ENCODE measurements at places on chromosomes 3 and 15.

DNA sequence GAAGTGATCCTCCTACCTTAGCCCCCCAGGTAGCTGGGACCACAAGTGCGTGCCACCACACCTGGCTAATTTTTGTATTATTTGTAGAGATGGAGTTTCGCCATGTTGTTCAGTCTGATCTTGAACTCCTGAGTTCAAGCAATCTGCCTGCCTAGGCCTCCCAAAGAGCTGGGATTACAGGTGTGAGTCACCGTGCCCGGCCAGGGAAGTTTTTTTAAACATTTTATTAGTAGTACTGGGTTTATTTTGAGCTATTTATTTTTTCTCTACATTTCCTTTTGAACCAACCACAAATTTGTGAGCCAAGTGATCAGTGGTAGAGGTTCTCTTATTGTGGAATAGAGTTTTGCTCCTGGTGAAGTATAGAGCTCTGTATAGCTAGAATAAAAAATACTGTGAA, 33.7 kb downstream of the ARMC8 start:
- no peak for DNase-seq

DNA sequence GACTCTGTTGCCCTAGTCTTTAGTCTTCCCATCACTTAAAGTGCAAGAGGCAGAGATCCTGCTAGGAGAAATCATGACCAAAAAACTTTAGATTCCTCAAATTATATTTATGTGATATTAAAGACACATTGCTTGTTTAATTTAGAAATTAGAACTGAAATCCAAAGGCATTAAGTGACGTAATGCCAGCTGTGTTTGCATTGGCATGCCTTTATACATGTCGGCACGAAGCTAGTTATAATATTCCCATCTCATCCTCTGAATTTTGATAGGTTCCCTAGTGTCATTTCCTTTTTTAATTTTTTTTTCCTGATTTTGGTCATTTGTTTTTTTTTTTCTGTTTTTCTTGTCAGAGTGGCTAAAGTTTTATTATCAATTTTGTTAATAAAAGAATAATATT, 203.5 kb upstream of the ZBTB20 start:
- no peak for DNase-seq

GRCh38 chr15:50247819-50248655, 17.5 kb downstream of the HDC start:
- DNase-seq, result peak; percentile 65

DNA sequence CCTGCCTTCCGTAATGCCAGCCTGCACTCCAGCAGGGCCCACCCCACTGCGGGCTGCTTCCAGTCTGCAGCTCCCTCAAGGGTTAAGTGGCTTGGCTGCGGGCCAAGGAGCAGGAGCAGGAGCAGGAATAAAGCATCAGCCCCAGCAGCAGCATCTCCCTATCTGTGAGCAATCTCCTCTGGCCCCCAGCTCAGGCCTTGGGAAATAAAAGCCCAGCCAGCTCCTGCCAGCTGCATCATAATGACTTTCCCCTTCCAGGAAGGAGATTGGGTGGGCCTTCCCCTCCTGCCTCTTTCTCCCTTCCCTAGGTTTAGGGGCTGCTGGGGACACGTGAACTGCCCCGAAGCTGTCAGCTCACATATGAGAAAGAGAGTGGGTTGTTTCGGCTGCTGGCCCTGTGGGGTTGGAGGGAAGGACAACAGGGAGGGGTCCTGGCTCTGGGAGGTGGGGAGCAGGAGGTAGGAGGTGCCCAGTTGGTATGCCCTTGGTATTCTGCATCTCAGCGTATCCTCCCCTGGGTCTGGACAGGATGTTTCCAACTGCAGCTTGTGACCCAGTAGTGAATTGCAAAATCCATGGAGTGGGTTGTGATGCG, 34.6 kb upstream of the FGD5 start:
- no peak for DNase-seq

GRCh38 chr3:178289544-178290160, 246.6 kb upstream of the KCNMB2 start:
- peak; percentile 36 for DNase-seq

DNA sequence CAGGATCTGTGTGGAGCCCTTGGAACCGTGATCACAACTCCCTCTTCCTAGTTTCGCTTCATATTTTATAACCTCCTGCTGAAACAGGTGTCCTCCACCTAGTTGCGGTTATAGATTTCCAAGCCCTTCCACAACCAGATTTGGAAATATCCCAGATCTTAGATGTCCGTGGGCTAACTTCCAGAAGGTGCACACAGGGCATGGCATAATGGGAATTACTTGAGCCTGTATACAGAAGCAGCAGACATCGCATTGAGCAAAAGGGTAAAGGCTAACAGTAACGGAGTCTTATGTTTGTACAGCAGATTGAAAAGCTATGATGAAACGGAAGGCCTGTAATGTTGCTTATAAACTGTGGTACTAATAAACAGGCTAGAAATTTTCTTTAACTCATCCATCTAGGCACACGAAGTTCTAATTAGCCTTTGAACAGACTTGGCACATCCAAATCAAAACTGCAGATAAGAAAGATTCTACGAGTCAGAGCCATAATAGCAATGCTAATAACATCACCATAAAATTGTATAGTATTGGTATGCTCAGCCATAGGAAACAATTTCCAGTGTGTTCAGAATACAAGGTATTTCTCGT, 1.2 kb upstream of the USF3 start:
- no peak for DNase-seq

DNA sequence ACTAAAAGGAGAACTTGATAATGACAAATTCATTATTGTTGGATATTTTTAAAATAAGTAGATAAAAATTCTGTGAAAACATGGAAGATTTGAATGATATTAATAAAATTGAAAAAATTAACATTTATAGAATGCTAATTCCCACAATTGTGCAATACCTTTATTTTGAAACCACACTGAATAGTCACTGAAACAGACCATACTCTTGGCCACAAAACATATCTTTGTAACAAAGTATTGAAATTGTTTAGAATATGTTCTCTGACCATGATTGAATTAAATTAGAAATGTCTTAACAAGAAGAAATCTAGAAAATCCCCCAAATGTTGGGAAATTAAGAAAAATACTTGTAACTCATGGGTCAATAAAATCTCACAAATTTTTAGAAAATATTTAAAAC, 49.2 kb downstream of the ARHGAP11B start:
- DNase-seq, result no peak

- no peak for DNase-seq
Observed at GRCh38 chr15:74172701-74173379, 670 bp upstream of the ISLR start.

- DNase-seq, result peak; percentile 28
Observed at GRCh38 chr3:58535531-58536500, 1.2 kb downstream of the ACOX2 start.

- DNase-seq, result no peak
Observed at GRCh38 chr3:127535901-127536829, 54.4 kb downstream of the TPRA1 start.

- DNase-seq, result peak; percentile 6
Observed at GRCh38 chr3:123332124-123332641, 116.7 kb downstream of the ADCY5 start.

DNA sequence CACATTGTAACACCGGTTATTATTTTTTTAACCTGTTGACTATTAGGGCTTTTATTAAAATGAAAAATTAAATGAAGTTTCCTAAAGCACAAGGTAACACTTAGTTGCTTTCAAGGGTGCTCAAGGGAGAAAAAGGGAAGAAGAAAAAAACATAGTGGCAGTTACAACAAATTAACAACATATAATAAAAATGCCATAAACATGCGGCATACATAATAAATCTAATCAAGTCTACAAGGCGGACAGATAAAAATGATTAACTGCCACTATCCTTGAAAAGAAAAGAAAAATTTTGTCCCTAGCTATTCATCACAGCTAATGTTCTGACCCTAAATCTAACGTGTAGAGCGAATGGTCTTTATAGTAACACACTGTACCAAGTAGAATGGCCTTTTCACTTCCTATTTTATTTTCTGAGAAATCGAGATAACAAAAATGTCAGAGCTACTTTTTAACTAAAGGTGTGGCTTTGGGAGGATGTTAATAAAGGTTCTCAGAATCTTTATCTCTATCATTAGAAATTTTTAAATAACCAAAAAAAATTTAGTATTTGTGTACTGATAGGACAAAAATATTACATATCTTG, 194.9 kb downstream of the FOXP1 start:
- peak; percentile 36 for DNase-seq

GRCh38 chr15:84818261-84819131, 1.3 kb downstream of the ALPK3 start:
- no peak for DNase-seq

DNA sequence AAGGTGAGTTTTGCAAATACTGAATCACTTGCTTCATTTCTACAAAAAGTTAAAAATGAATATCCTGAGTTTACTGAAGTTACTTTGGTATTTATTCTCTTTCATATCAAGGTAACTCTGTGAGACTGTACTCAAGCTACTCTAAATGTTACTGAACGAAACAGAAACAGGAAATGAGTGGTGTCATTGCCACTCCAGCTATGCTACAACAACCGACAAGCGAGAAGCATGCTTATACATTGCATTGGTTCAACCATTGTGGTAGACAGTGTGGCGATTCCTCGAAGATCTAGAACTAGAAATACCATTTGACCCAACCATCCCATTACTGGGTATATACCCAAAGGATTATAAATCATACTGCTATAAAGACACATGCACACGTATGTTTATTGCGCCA, 313.2 kb upstream of the THBS1 start:
- DNase-seq, result peak; percentile 60

DNA sequence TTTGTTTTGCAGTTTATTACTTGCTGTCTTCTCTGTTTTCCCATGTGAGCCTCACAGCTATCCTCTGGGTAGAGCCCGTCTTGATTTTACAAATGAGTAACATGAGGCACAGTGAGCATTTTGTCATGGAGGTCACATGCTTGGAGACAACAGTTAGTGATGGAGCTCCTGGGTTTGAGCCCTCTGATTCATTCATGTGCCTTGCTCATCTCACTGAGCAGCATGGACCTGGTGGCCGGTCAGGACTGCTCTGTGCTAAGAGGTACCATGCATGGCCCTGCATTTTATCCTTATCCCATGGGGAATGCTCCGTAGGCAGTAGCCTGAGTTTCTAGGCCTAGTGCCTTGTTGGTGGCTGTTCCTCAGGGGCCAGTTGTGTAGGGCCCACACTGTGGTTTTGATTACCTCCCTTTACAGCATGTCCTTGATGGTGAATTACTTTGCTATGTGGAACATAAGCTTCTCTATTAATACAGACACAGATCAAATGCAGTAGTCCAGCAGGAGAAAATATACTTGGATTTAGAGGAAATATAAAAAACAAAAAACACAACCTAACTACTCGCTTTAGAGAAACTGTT, 35.6 kb downstream of the MAP2K5 start:
- no peak for DNase-seq

DNA sequence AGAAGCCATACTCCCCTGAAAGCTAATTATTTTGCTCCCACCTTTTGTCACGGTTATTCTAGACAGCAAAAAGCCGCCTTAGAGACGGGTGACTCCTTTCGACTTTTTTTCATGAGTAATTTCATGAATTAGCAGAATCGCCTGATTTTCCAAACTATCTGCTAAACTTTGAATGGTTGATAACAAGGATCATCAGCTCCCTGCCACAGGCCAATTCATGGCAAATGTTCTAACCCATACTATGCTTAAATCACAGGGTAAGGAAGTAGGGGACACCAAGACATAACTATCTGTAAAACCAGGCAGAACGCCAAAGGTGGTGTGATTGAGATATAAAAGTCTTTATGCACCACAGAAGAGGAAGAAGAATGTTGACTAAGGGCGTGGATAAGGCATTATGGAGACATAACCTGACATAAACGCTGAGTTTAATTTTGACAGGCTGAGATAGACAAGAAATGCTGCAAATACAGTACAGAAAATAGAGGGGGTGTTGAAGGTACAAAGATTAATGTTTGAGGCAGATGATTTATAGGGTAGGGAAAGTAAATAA, 891 bp upstream of the DMXL2 start:
- DNase-seq, result peak; percentile 77

DNA sequence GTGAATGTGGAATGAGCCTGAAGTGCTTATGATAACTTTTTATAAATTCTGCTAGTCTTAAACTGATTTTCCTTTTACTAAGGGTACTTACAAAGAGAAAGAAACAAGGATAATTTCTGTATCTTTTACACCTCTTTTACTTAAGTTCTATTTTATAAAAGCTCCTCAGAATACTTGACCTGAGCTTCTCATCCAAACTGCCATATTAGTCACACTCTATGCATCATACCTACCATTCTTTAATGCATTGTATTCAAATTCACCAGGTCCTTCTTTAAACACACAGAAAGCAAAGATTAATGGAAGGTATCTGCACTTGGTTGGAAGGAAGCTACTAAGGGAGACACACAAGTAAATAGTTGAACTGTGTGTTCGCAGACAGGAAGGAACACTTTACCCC, 1.6 kb upstream of the TOPAZ1 start:
- DNase-seq, result no peak

DNA sequence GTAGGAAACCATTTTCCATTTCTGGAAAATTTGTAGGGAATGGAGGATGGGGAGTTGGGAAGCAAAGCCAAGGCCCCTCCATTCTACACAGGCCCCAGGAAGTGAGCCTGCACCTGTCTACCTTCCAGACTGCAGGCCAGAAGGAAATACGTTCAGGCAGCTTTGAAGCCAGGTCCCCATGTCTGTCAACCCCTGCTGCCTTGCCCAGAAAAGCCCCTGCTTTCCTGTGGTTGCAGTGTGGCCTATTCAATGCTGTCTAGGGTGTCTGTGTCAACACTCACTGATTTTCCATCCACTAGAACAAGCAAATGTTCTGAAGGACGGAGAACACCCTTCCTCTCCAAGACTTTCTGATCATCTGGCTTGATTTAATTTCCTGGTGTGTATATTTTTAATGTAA, 281.9 kb downstream of the TLE3 start:
- DNase-seq, result no peak

GRCh38 chr15:37032091-37032775, 68.1 kb downstream of the MEIS2 start:
- DNase-seq, result peak; percentile 2

- no peak for DNase-seq
Observed at GRCh38 chr15:23647421-23648370, at the start of gene MAGEL2. TSS of gene MAGEL2 (minus strand) at chr15:23647867. CDS start at chr15:23647742, 125 bp downstream.

DNA sequence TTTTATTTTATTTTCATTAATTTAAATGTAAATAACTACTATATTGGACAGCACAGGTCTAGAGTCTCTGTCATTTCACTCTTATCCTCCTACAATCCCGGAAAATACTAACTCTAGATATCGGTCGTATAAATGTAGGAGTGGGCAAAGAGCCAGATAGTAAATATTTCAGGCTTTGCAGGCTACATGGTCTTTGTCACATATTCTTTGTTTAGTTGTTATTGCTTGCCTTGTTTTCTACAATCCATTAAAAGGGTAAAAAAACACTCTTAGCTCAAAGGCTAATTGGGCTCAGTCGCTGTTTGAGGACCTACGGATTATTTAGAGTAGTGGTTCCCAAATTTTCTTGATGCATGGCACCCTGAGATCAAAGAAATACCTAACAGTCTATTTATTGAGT, 1.7 kb downstream of the KNL1 start:
- no peak for DNase-seq

All from MV-4-11 (cell line).